ENCODE measurements at places on chromosomes 1 and 21. TPM values are rescaled to one million over a fixed set of nuclear protein-coding genes. Genes with fewer than 3 reads are reported as not detected.

DNA sequence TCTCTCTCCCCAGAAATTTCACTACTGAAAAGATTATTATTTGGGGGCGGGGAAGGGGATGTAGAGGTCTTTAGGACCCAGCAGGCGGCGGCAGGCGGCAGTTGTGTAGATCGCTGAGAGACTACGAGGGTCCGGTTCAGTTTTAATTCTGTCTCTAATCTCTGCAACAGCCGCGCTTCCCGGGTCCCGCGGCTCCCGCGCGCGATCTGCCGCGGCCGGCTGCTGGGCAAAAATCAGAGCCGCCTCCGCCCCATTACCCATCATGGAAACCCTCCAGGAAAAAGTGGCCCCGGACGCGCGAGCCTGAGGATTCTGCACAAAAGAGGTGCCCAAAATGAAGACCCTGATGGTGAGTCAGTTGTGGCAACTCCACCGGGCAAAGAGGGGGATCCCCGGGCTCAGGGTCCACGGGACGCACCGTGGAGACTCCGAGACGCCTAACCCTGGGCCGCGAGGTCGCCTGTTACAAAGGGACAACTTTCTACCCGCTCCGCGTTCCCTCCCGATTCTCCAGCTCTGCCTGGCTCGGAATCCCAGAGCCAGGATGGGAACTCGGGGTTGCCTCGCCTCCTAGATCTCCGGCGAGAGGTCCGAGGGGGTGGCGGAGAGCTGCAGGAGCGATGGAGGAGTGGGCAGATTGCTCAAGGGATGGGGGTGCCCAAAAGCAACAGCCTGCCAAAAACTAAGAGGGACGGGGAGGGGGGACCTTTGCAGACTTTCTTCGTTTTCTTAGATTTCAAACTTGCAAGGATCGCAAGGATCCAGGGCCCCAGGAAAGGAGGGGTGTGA lies at the start of gene ST6GALNAC5:
ST6GALNAC5 (plus strand) TSS at position 139 of the 789 bp plus-strand sequence.
- no peaks in the 10 kb centered on the region for H3K36me3 ChIP-seq
- no peak within 1 kb of the TSS for H3K4me3 ChIP-seq
- DNase-seq = no peak
- no peak within 1 kb of the TSS for H3K27ac ChIP-seq

DNA sequence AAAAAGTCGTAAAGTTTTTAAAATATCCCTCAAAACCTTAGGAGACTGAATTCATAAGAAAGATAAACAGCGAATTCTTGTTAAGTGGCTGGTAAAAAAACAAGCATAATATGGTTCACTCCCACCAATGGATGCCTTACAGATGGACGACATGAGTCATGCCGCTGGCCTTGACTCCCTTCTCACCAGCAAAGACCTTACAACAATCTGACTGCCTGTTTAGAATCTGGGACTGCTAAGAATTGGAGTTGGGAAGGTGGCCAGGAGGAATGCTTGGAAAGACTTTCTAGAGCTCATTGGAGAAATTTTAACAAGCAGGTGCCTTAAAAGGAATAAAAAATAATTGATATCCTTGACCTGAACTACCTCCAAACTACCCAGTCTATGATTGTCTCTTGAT lies 206.9 kb upstream of the FMN2 start:
- no peak overlapping the region for H3K27ac ChIP-seq
- H3K27me3 ChIP-seq = no peaks in the 10 kb centered on the region
- H3K4me1 ChIP-seq = no peaks in the 10 kb centered on the region
- no peak overlapping the region for H3K4me3 ChIP-seq

DNA sequence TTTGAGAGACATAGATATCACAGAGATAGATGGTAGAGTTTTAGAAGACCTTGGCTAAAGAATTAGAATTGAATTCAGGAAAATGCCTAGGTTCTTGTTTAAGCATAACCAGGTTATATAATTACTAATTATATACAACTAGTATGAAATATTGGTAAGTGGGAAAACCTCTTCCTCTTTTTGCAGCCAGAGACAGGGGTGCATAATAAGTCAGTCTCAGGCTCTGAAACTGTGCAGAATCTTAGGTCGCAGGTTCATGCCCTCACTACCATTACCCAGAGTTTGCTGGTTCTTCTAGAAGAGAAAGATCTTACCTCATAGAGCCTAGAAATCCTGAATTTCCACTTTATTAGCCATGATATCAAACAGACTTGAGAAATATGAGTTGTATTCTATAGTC lies 183.3 kb downstream of the NEK7 start:
- H3K27ac ChIP-seq = no peak overlapping the region
- H3K36me3 ChIP-seq = no peaks in the 10 kb centered on the region
- no peak overlapping the region for H3K4me3 ChIP-seq
- no peaks in the 10 kb centered on the region for H3K4me1 ChIP-seq
- no peaks in the 10 kb centered on the region for H3K27me3 ChIP-seq

GRCh38 chr1:235858766-235859165 lies 7.9 kb downstream of the LYST start:
- H3K4me1 ChIP-seq = no peaks in the 10 kb centered on the region
- no peak for DNase-seq
- H3K27me3 ChIP-seq = no peaks in the 10 kb centered on the region
- no peak overlapping the region for H3K27ac ChIP-seq

DNA sequence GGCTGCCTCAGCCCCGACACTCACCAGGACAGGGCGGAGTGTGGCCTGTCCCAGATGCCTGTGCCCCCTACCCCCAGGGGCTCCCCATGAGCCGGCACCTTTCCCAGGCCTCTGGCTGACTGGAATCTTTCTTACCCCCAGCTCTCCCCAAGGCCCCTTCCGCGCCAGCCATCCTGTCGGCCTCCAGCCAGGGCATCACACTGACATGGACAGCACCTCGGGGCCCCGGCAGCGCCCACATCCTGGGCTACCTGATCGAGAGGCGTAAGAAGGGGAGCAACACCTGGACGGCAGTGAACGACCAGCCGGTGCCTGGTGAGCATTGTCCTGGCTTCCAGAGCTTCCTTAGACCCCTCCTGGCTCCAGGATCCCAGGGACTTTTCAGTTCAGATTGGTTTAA lies 26.5 kb downstream of the IGFN1 start:
- H3K27me3 ChIP-seq = no peaks in the 10 kb centered on the region
- no peaks in the 10 kb centered on the region for H3K36me3 ChIP-seq
- no peak overlapping the region for H3K27ac ChIP-seq
- no peak overlapping the region for H3K4me3 ChIP-seq
- peak; percentile 35 for DNase-seq

DNA sequence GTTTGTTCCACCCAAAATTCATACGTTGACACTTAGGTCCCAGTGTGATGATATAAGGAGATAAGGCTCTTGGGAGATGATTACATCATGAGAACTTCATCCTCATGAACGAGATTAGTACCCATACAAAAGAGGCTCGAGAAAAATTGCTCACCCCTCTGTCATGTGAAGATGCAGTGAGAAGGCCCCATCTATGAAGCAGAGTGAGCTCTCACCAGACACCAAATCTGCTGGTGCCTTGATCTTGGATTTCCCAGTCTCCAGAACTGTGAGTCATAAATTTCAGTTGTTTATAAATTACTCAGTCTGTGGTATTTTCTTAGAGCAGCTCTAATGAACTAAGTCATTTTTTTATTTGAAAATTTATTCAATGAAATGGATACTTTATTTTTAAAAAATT lies 42.6 kb upstream of the USP25 start:
- DNase-seq = no peak
- no peaks in the 10 kb centered on the region for H3K36me3 ChIP-seq
- H3K27ac ChIP-seq = no peak overlapping the region
- no peaks in the 10 kb centered on the region for H3K27me3 ChIP-seq
- no peak overlapping the region for H3K4me3 ChIP-seq

DNA sequence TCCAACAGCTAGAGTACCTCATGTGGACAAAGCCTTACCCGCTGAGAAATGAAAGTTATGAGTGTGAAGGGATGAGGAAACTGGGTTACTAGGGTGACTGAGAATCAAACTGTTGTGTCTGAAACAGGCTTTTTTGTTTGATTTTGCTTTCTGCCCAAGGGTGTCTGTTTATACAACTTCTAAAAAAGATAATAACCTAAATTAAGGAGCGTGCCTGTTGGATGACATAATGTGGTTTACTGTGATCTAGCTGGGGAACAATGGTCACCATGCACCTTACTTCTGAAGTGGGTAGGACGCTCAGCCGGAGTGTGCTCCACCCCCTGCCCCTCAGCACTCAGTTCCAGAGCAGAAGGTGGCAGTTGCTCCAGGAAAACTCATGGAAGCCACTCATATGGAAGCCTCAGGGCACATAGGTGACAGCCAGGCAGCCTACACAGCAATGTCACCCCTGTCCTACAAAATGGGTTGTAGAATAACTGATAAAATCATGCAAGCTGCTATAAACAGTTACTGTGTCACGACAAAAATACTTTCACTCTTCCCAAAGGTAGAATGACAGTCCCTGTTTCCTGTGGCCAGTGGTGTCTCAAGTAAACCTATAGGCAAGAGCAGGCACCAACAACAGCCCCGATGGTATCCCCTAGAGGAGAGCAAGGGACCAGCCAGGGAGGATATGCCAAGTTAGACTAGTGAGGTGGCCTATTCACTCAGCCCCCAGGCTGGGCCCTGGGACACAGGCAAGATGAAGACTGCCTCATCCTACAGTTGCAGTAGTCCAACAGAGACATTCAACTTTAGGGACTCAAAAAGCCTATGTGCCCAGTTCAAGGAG lies 29.3 kb downstream of the SIPA1L2 start:
- no peak overlapping the region for H3K27ac ChIP-seq
- H3K27me3 ChIP-seq = no peaks in the 10 kb centered on the region
- no peaks in the 10 kb centered on the region for H3K36me3 ChIP-seq
- no peaks in the 10 kb centered on the region for H3K4me1 ChIP-seq
- no peak for DNase-seq
- H3K4me3 ChIP-seq = no peak overlapping the region

DNA sequence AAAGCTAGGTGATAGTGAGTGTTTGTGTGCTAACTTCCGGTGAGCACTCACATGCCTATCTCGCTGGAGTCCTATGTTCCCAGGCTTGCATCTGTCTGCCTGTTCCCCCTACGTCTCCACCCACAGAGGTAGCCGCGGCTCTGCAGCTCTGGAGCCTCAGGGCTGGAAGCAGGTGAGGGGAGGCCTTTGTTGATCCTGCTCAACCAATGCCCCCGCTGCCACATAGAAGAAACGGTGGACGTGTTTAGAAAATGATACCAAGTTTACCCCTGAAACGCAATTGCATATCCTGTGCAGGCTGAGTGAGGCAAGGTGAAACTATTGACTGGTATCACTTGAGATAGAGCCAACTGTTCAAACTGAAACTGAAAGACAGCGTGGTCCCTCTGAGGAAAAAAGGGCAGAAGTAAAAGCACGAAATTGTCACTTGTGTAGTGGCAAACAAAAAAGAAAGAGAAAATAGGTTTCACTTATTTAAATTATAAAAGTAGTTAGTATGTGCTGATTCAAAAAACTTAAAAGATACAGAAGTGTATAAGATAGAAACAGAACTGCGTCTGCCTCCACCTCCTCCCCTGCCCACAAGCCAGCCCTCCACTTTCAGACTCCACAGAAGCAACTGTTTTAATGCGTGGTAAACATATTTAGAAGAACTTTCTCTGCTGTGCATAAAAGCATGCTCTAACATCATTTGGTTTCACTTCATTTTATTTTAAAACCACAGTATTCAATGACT lies 38.6 kb upstream of the ETS2 start:
- H3K27ac ChIP-seq = peak overlapping the region; percentile 98
- no peaks in the 10 kb centered on the region for H3K4me1 ChIP-seq
- H3K27me3 ChIP-seq = no peaks in the 10 kb centered on the region
- H3K36me3 ChIP-seq = no peaks in the 10 kb centered on the region
- peak; percentile 54 for DNase-seq

GRCh38 chr1:205989786-205990185 lies 13.4 kb downstream of the RAB7B start:
- DNase-seq = no peak
- no peaks in the 10 kb centered on the region for H3K36me3 ChIP-seq
- H3K27ac ChIP-seq = no peak overlapping the region
- H3K4me3 ChIP-seq = no peak overlapping the region
- H3K27me3 ChIP-seq = no peaks in the 10 kb centered on the region
- H3K4me1 ChIP-seq = no peaks in the 10 kb centered on the region

Gene TRIM67
- not detected for total RNA-seq

Gene CFAP107
- total RNA-seq = not detected

Gene CLCA1
- not detected for total RNA-seq

Gene CAMK1G
- not detected for total RNA-seq

Gene HOOK1
- 18.7 TPM for total RNA-seq

Gene SOX13
- 22.4 TPM for total RNA-seq

Gene PCAT6
- total RNA-seq = 0.49 TPM

Gene MANEAL
- total RNA-seq = 4.7 TPM
